NCI-H524 treated with DMSO at 0.1 percent for 48 hours (cell line): ENCODE measurements at places on chromosomes 5 and 9.
A peak's percentile ranks its signal among the peaks of the same experiment; 100 is the strongest.

DNA sequence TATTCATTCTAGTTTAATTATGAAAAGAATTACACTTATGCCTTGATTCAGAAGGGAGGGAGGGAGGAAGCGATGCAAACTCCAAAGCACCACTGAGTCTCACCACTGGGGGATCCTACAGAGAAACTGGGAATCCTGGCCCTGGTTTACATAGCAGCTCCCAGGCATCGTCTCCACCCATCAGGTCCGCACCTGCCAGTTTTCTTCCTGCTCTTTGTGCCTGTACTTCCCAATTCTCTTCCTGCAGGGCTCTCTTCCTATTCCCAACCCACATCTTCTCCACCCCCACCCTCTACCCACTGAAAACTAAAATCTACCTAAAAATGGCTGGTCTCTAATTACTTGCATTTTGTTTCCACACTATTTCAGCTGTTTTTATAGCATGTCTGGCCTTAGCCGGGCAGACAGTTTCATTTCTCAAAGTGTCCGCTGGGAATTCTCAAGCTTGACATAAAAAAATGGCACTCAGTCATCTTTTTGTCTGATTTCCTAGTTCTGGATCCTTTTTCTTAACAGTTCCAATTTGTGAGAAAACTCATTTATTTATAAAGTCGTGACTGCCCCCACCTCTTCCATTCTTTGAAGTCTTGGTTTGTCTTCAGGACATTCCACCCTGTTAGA is 1.6 kb upstream of the TNIP1 start:
- DNase-seq: no peak

DNA sequence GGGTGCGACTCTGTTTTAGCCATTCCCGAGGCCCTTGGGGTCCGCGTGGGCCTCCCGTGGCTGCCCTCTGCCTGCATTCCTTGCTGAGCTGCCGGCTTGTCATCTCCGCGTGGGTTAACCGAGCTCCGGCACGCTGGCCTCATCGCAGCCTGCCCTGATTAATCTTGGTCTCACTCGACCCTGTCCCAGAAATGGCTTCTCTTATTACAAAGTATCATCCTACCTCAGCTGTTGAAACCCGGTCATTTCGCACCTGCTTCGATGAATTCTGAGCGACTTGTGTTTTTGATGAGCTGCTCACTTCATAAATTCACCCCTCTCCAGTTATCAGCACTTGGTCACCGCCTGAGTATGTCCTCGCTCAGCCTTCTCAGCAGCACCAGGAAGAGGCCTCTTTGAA is 123.5 kb upstream of the EGFLAM start:
- DNase-seq: no peak

GRCh38 chr5:41856644-41857491 is 13.4 kb downstream of the OXCT1 start:
- peak; percentile 25 for DNase-seq

- no peak for DNase-seq
Measured at GRCh38 chr9:5553211-5553610, 42.9 kb downstream of the PDCD1LG2 start.

- no peak for DNase-seq
Measured at GRCh38 chr9:89922099-89922498, 317.3 kb downstream of the GADD45G start.

DNA sequence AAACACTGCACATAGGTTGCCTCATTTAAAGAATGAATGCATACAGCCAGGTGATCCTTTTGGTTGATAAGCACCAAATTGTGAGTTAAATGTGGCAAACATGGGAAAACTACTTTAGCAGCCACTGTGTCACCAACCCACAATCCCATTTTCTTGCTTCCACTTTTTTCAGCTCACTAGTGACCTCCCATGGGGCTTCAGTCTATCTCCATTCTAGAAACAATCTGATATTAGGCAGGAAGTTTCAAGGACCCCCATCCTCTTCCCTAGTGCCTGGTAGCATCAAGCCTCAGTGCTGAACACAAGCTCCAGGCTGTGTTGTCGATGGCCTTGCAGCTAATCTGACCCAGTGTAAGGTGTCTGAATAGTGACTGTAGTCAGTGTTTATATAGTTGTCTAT is 66.2 kb downstream of the PLPPR1 start:
- DNase-seq: no peak

DNA sequence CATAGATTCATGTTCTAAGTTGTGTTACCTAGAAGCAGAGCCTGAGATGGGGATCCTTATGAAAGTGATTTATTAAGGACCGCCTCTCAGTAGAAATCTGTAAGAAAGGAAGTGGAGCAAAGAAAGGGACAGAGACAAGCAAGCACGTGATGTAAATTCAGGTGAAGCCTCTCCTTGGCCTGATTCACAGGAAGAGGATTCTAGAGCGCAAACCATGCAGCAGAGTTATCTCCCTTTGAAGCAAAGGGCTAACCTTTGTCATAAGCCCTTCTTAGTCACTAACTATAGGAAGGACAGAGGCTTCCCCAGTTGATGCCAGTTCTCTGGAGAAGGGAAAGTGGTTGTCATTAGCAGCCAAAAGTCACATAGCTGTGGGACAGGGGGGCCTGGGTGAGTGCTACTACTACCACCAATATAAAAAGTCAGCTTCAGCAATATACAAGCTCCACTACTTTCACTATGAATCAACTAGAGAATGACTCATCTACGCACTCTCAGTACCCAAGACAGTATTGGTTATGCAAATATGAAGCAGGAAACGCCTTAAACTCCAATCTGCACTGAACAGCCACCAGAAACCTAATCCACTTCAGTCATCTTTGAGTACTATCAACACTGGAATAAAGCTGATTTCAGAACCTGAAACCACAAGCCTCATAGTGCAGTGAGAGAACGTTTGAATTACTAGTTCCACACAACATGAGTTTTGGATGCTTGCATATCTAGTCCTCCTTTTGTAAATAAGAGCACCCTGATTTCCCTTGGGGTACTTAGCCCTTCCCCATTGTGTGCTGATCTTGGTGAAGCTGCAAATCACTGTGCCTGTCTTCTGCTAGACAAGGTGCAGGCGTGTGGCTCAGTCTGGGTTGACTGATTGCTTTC is 162.7 kb downstream of the ZNF608 start:
- peak; percentile 33 for DNase-seq

DNA sequence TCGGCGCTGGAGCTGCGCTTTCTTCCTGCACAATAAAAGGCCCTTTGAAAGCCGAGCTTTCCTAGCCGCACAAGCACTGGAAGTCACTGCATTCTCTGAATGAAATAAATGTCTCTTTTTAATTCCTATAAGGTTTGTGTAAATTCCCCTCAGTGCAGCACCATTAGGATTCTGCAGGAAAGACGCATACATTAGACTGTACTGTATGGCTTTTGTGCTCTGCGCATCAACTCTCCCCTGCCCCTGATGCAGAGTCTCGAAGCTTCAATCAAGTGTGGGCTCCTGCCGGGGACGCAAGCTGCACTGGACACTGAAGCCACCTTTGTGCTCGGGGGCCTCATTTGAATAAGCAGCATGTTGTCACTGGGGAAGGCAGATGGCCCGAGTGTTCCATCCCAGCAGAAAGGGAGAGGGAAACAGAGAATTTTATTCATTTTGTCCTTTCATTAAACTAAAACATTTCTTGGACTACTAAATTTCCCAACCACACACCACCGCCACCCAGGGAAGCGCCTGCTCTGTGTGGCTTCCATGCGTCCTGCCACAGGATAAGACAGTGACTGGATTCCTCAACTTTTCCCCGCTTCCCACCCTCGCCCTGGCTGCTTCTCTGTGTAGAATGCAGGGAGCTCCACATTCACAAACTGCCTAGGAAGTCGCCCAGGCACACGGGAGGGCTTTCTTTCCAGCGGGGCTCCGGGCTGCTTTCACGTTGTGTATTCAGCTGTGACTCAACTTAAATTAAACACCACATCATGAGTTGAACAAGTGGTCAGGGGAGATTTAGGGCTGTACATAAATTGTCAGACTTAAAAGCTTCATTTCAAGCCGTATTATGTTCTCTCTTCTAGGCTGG is 635.4 kb downstream of the IRX1 start:
- peak; percentile 35 for DNase-seq

DNA sequence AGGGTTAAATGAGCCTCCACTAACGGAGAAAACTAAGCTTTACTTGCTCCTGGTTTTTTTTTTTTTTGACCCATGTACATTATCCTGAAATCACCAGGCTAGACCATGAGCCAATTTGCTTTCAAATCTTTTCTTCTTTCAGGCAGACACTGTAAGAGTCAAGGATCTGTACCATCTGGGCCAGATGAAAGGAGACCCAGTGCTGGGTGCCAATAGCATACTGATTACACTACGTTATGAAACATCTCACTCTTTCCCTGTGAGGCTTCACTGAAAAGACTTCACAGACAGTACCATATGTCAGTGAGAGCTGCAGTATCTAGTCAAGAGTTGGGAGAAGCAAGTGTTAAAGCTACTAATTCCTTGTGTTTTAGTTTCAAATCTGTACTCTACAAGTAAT is 161.2 kb upstream of the PTPRD start:
- peak; percentile 88 for DNase-seq

- DNase-seq: no peak
Measured at GRCh38 chr5:95261437-95262175, 23.3 kb downstream of the MCTP1 start.

DNA sequence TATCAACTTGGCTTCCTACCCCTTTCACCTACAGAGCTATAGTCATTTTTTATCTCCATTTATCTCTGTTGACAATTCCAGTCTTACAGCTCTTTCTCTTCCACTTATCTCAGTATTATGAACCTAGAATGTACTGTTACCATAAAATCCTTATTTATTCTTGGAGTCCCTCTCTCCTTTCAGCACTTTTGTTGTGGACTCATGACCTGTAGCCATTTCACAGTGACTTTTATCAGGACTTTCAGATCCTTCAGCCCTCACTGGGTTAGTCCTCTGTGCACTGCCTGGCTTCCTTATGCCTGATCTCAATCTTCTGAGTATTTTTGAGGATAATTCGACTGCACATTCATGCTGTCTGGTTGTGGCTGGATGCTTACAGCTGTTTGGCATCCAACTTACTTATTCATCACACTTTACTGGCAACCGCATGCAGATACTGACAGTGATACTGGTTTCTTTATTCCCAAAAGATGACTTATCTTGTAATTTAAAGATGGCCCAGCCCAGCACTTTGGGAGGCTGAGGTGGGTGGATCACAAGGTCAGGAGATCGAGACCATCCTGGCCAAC is 293.3 kb downstream of the MAN2A1 start:
- no peak for DNase-seq

GRCh38 chr5:152260940-152261339 is 144.1 kb downstream of the NMUR2 start:
- DNase-seq: no peak

DNA sequence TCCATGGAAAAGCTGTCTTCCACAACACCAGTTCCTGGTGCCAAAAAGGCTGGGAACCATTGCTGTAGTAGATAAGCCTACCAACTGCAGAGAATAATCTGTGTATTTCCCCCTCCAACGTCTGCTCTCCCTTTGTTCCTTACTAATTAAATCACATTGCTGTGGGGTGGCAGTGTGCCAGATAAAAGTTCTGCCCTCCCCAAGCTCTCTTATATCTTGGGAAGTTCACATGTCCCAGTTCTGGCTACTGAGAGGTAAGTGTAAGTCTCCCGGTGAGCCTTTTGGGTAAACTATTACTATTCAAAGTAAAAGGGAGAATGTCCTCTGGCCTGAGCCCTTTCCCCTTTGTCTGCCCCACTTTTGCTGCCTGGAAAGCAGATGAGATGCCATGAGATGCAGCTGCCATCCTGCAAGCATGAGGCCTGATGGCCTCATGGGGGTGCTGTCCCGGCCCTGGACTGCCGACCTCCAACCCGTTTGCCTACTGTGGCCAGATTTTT is 14.7 kb downstream of the ENC1 start:
- DNase-seq: peak; percentile 44

DNA sequence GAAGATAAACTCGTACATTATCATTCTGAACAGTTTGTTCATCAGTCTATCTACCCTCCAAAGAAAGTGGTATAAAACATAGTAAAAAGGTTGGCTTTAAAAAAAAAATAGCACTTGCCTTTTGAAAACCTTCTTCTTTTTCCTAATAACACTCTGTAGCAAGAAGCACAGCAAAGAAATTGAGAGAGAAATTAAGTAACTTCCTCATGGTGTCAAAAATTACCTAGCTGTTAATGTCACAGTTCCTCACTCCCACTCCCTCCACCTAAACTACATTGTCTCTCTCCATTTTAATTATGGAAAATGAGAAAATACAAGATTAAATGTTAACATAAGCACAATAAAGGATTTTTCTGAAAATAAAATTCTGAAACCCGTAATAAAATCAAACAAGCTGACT is 72.2 kb downstream of the CERT1 start:
- DNase-seq: no peak

DNA sequence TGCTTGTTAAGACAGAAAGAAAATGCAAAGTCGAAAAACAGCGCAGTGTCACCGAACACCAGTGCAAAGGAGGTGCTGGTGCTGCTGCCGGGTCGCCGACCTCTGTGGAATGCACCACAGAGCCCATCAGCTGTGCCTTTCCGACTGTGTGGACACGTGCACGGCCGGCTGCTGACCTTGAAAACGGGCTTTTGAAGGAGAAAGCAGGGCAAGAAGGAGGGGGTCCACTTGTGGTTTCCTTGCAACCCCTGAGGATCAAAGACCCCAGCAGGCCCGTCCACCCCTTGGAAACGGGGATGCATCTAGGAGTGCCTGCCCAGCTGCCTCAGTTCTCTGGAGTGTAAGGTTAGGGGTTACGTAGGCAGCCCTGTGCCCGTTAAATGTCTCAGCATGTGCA is 6.2 kb upstream of the OLFM1 start:
- no peak for DNase-seq

DNA sequence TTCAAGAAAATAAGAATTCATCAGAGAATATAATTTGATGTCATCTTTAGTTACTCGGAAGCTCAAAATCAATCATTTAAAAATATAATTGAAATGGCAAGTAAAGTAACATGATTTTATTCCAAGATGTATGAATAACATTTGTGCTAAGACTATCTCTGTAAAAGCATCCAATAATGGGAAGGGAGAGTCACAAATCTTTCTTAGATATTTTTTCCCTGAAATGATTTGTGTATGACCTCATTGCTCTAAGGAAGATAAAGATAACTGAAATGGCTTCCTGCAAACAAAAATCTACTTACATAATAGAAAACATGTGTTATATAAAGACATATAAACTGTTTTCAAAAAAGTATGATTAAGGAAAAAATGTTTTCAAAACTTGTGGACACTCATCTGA is 97.4 kb upstream of the FGF10 start:
- no peak for DNase-seq

DNA sequence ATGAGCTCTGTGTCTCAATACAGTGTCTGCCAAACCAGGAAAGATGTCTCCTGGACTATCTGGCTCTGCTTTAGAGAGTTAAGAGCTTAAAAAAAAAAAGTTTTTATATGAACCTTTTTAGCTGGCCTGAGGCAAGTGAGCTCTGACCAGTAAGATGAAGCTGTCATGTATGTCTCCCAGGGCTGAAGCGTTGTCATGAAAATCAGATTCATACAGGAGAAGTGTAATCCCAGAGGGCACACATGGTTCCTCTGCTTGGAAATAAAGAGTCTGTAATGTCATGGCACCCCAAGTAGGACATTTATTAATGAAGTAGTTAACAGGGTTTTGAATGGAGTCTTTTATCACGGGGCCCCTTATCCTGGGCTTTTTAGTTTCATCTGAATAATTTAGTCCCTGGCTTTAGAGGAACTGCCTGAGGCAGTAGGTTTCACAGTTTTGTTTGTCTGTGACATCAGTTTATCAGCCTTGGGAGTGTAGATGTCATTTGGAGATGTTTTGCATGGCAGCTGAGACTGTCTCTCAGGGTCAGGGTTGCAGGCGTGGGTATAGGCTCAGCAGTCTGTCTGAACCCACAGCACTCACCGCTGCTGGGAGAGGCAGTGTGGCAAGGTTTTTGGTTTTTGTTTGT is 223.3 kb downstream of the DIRAS2 start:
- no peak for DNase-seq
